Activated CD4-positive, alpha-beta T cell treated with anti-CD3 and anti-CD28 coated beads for 4 hours (primary cell): ENCODE measurements at places on chromosomes 11 and 22.
A peak's percentile ranks its signal among the peaks of the same experiment; 100 is the strongest.

DNA sequence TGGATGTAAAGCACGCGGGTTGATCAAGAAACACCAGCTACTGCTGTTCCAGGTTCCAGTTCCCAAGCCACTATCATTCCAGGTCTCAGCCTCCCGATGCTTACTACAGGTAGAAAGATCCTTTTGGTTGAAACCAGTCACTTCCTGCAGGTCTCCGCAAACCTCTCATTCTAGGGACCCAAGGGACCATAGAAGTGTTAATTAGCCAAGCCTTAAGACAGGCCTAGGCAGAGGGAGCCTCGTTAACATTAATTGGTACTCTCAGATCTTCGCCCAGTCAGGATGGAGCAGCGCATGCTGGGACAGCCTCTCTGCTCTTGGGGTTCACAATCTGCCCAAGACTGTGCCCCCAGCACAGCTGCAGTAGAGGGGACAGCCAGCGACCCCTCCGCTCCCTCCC lies 11.2 kb upstream of the OAF start:
- no peak for DNase-seq

DNA sequence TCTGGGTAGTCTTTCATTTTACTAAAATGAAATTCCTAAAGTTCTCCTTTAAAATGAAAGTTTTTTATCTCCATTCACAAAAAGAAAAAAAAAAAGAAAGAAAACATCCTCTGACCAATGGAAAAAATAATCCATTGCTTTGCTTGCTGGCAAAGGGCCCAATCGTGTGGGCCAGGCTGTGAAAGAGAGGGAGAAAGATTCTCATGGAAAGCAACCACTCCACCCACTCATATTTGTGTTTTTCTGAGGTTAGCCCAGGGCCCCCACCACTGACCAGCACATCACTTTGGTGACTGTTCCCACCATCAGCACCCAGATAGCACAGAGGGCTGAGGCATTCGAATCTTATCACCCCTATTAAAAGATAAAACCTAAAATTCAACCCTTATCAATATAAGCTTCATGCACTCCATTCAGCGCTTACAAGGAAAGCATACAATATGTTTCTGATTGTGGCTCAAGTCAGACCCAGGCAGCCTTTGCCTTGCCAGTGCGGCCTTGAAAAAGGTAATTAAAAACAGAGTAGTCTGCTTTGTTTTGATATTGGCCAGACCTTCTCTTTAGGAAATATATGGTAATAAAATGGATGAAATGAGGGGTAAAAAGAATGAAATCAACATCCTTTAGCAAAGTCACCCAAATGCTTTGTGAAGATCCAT lies 192.8 kb downstream of the ETS1 start:
- DNase-seq, result no peak

GRCh38 chr11:469684-470560 lies 19.8 kb downstream of the PTDSS2 start:
- no peak for DNase-seq

GRCh38 chr11:54558919-54559318 lies 44.9 kb downstream of the OR4C46 start:
- DNase-seq, result no peak

DNA sequence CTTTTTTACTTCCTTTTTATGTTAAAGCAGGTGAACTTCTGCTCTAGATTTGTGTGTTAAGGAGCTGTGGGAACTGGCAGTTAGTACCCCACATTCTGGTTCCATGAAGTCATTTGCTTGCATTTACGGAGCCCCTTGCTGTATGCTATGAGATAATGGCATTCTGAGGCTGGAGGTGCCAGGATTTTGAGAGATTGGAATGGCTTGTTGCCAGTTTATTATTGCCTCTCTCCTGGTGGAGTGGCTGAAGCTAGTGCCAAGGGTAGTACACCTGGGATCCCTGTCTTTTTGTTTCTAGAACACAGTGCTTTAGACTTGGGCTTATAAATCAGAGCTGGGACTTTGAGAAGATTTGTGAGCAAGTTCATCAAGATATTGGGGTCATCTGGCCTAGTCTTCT lies 73.8 kb downstream of the STIM1 start:
- DNase-seq, result no peak

DNA sequence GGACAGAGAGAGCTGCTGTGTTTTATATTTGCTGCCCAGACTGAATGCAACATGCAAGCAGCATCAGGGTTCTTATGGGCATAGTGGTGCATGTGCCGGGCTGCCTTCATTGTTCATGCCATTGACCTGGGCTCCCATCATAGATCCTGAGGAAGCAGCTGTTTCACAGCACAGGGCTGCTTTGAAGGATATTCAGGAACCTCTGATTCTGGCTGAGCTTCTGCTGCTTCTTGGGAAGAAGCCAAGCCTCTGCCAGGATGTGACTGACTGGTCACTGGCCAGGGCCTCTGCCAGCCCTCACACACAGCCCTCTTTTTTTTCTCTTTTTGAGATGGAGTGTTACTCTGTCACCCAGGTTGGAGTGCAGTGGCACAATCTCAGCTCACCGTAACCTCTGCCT lies 43.3 kb downstream of the CYB5R2 start:
- DNase-seq, result no peak

DNA sequence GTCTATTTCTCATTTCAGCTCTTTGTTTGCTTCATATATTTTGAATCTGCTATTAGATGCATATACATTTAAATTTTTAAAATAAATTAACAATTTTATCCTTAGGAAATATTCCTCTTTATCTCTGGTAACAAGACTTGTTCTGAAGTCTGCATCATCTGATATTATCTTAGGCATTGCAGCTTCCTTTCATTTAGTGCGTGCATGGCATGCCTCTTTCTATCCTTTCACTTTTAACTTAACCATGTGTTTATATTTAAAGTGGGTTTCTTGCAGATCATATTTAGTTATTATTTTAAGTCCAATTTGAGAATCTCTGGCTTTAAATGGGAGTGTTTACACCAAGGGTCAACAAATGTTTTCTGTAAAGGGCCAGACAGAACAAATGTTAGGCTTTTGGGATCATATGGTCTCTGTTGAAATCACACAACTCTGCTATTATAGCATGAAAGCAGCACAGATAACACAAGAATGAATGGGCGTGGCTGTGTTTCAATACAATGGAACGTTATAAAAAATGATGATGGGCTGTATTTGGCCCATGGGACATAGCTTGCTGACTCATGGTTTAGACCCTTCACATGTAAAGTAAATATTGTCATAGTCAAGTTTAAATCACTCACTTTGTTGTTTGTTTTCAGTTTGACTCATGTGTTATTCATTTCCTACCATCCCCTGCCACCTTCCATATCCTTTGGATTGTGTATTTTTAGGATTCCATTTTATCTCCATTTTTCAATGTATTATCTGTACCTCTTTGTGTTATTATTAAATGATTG lies 83.9 kb upstream of the SNX19 start:
- no peak for DNase-seq

GRCh38 chr11:2791521-2792380 lies 92.0 kb upstream of the KCNQ1OT1 start:
- DNase-seq, result no peak

- peak; percentile 57 for DNase-seq
These were observed 3.1 kb downstream of the CERK start for GRCh38 chr22:46734830-46735453.

DNA sequence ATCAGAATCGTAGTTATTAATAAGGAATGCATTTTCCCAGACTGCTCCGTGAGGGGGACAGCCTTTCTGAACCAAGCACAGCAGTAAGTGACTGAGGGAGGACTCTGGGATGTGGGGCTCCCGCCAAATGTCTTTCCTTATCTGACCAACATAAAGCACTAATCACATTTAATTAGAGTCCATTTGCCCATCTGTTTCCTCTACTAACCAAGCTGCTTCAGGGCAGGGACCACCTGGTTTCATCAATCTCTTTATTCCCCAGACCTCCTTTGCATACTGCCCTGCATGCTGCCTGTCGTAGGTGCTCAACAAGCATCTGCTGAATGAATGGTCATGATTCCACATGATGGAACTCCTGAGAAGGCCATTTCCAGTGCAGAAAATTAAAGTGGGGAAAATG lies 29.4 kb downstream of the SMCO4 start:
- no peak for DNase-seq

DNA sequence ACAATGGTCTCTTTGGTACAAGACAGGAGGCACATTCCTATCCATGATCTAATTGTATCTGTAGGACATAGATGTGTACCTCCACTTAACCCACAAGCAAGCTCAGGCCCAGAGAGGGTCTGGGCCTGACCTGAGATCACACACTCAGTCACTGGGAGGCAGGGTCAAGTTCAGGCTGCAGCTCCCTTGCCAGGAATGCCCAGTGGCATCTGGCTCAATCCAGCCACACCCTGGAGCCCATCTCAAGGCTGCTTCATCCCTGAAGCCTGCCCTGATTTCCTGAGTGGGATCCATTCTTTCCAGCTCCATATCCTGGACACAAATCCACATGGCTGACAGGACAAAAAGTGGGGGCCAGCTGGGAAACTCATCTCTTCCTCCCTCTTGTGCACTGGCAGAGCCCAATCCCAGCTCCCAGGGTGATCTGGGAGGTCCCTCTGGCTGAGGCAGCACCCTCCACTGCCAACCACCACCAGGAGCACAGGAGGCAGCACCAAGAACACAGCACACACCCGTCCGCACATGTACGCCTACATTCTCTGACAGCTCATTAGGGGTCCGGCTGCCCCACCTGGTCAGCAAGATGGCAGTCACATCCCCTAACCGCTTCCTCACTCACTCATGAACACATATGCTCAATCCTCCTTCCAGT lies 39.2 kb upstream of the KLHL35 start:
- DNase-seq, result no peak

DNA sequence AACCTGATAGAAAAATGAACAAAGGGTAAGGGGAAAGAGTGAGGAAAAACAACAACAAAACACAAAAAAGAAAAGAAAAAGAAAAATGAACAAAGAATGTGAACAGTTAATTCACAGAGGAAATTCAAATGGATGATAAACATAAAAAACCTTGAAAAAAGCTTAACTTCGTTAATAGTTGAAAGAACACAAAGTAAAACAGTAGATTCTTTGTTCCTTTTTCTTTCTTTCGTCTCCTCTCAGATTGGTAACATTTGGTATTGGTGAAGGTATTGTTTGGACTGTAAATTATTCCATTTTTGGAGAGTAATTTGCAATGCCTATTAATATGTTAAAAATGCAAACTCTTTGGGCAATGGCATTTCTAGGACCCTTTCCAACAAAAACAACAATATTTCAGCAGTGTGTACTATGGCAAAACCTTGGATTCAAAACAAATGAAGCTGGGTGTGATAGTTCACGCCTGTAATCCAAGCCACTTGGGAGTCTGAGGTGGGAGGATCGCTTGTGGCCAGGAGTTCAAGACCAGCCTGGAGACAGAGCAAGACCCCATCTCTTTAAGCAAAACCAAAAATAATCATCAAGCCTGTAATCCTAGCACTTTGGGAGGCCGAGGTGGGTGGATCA lies 3.3 kb upstream of the BACE1 start:
- DNase-seq, result no peak

DNA sequence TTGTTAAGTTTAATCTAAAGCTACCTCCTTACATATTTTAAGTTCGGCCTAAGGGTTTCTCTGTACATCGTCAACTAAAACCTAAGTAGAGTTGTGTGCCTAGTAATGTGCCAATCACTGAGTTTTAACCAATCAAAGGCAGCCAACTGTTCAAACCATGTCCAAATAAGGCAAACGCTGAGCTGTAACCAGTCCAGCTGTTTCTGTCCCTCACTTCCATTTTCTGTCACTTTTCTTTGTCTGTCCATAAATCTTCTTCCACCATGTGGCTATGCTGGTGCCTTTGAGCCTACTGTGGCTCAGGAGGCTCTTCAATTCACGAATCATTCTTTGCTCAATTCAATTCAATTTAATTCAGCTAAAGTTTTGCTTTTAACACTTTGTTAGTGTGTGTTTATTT lies 13.9 kb upstream of the ATXN10 start:
- no peak for DNase-seq

DNA sequence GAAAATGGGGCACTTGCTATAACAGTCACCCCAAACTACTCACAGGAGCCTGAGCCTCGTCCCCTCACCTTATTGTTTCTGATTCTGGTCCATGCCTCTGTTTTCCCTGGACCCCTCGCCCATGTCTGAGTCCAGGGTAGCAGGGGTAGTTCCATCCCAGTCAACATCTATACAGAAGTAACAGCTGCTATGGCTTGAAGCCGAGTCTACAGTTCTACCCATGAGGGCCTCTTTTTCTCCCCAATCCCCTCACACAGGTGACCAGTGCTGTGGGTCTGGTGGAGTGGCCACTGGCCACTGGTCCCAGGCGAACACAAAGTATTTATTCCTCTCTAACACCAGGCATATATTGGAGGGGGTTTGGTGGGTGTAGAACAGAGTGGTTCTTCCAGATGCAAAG lies 116.4 kb downstream of the ZNF280B start:
- DNase-seq, result no peak

DNA sequence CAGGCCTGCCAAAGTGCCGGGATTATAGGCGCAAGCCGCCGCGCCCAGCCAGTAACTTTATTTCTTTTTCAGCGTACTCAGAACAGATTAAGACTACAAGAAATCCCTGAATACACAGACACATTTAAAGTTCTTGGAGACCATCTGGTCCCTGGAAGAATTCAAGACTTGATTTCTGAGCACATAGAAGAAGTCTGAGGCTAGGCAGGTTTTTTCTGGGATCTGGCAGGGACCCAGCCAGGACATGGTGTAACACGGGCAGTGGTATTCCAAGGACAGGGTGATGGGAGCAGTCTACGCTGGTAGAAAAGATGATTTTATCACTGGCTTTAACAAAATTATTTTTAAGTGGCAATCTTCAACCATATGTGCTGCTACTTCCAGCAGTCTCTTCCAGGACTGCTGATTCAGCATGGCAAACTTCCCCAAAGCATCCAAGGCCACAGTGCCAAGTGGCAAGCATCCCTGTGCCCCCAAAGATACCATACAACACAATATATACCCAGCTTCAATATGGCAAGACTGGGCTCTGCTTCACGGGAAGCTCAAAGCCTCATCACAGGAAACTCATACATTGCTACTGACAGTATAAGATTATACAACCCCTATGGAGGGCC lies 105.2 kb upstream of the OR5AK2 start:
- no peak for DNase-seq

- no peak for DNase-seq
These were observed 8.4 kb downstream of the TSPAN32 start for GRCh38 chr11:2310073-2310785.

- DNase-seq, result no peak
These were observed 141.7 kb upstream of the GRIA4 start for GRCh38 chr11:105468154-105468553.

- DNase-seq, result no peak
These were observed 11.7 kb upstream of the UCP3 start for GRCh38 chr11:74020539-74020938.

GRCh38 chr11:78808923-78809322 lies 234.3 kb upstream of the NARS2 start:
- no peak for DNase-seq

- no peak for DNase-seq
These were observed 59.4 kb upstream of the TOP3B start for GRCh38 chr22:22042009-22042408.

DNA sequence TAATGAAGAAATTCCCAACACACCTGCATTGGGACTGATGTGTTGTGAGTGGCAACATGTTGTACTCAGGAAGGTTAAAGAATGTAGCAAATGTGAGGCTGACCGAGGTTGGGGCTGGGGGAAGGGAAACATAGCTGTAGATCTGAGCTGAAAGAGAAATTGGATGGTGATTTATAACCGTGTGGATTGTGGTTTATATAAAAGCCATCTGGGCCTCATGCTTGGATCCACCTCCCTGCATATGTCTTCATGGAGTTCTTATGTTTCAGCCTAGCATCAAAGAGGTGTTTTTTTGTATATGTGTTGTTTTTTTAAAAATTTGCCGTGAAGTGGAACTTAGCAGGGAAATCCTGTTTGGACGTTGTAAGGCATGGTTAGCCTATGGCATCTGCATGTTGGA lies 141.3 kb downstream of the NAV2 start:
- no peak for DNase-seq

- DNase-seq, result no peak
These were observed 430.9 kb downstream of the BRD1 start for GRCh38 chr22:49396817-49397216.
